ENCODE measurements at places on chromosomes 12 and 14. TPM values are rescaled to one million over a fixed set of nuclear protein-coding genes. Genes with fewer than 3 reads are reported as not detected.

DNA sequence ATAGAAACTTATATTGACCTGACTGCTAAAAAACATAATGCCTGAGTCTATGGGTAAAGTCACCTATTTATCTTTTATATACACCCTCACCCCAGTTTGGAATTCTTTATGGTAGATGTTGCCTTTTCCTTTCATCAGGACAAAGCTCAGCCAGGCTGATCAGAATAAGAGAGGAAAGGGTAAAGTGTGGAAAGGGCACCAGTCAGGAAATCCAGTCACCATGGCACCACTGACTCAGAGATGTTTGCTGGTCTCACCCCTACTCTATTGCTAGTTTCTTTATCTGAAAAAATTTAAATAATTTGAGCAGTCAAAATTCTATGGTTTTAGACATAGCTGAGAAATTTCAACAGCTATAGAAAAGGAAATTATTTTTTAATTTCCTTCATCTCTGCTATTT, 49.2 kb upstream of the SSTR1 start:
- DNase-seq, result no peak

DNA sequence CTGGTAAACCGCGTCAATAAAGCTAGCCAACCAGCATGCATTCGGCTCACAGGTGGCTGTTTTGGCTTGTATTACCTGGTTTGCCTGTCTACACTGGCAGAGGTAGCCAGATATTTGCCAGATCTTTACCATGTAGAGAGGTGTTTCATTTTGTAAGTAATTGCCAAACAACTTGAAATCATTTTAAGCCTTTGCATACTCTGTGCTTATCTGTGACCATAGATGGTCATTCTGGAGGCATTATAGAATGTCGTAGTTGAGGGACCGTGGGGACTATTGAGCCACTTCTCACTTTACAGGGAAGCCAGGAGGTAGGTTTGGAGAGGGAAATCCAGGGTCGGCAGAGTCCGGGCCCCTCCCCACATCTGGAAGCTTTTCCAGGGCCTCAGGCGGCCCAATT, 5.9 kb downstream of the ADGRD1 start:
- no peak for DNase-seq

- no peak for DNase-seq
These were observed 204.2 kb upstream of the PLXNC1 start for GRCh38 chr12:93944201-93944600.

- no peak for DNase-seq
These were observed 23.5 kb downstream of the CALCOCO1 start for GRCh38 chr12:53703756-53704155.

- no peak for DNase-seq
These were observed 67.1 kb upstream of the GZMB start for GRCh38 chr14:24701062-24701461.

GRCh38 chr12:107586256-107586970, 99.2 kb upstream of the PWP1 start:
- no peak for DNase-seq

DNA sequence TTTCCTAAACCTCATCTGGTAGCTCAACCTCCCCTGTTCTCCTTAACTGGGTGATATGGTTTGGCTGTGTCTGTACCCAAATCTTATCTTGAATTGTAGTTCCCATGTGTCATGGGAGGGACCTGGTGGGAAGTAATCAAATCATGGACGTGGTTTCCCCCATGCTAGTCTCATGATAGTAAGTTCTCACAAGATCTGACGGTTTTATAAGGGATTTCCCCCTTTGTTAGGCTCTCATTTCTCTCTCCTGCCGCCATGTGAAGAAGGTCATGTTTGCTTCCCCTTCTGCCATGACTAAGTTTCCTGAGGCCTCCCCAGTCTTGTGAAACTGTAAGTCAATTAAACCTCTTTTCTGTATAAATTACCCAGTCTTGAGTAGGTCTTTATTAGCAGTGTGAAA, 19.5 kb downstream of the COX16 start:
- no peak for DNase-seq

DNA sequence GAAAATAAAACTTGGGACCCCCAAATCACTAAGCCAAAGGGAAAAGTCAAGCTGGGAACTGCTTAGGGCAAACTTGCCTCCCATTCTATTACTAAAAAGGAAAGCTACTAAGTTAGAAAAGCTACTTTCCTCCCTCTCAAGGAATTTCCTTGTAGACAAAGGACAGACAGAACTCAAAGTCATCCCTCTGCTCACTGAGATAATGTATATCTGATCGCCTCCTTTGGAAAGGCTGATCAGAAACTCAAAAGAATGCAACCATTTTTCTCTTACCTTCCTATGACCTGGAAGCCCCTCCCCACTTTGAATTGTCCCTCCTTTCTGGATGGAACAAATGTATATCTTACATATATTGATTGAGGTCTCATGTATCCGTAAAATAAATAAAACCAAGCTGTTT, 190.5 kb upstream of the DCN start:
- no peak for DNase-seq

GRCh38 chr12:31011336-31011735, 62.3 kb upstream of the DDX11 start:
- DNase-seq, result no peak

DNA sequence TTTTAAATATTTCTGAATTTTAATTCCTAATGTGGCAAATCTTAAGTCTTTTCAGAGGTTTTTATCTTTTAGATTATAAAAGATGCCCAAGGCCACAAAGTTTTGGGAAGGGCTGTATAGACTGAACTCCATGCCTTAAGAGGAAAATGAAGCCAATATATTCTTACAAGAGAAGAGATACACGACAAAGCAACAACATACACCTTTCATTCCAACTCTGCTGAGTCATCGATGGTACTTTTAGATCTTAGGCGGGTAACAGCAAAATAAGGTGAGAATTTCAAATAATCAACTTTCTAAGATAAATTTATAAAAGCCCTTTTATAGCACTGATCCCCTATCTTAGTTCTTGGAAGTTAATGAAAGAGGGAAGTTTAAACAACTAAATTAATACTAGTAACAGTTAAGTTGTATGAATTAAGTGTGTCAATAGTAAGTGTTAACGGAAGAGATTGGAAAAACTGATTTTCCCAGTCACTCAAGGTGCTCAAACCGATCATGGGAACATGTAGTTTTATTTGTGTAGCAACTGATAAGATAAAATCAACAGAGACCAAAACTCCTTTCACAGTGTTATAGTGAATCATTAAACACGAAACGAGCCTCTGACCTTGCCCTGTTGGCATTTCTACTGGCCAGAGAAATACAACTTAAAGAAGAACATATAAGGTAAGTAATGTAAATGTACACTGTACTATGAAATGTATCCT, 18.8 kb upstream of the PIK3C2G start:
- no peak for DNase-seq

- peak; percentile 78 for DNase-seq
These were observed 69.0 kb upstream of the RERGL start for GRCh38 chr12:18158774-18159557.

DNA sequence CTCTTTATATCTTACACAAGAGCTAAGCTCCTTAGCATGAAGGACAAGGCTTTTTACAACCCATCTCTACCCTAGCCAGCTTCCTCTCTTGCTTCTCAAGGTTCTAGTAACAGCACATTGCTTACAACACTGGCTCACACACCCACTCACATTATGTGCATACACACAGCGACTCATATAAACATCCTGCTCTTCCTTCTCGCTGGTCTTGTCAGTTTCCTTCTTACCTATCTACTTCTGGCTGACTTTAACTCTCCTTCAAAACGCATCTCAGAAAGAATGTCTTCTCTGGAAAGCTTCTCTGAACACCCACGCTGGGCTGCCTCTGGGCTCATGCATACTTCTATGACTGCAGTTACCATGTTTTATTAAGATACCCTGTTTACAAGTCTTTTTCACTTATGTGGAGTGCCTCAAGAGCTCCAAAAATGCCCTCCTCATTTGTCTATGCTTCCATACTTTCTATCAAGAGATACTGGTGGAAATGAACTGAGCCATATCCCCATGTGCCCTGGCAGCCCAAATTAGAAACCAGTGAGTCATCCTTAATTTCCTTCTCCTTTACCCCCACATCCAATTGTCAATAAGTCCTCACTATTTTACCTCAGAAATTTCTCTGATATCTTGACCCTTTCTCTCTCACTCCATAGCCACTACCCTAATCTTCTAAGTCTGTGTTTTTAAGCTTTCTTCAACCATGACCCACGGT, 126.9 kb upstream of the KRAS start:
- DNase-seq, result no peak

GRCh38 chr12:114625294-114625851, 58.6 kb downstream of the TBX3 start:
- peak; percentile 69 for DNase-seq

DNA sequence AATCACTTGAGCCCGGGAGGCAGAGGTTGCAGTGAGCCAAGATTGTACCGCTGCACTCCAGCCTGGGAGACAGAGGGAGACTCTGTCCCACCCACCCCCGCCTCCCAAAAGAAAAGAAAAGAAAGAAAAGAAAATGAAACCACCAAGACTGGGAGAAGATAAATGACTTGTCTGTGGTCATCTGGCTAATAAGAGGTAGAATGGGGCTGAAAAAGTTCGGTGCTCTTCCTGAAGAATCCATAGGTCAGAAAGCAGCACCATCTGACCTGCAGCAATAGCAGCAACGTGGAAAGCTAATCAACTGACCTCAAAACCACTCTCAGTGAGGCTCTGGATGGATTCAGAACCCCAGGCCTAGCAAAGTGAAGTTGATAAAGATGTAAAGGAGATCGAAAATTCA, 25.2 kb downstream of the SSH1 start:
- DNase-seq, result no peak

DNA sequence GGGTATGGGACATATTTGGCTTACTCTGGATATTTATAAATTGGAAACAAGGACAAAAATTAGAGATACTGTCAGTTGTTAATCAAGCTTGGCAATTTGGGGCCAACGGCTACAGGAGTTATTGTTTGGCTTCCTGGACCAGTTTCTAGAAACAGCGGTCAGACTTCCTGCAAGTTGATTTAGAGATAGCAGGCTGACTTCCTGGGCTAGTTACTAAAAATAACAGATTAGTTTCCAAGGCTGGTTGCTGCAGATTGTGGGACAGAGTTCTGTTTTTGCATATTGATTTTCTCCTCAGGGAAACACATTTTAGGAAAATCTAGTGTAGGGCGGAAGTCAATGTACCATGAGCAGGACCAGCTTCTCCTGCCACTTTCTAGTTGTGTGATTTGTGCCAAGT, 144.0 kb upstream of the TMPO start:
- DNase-seq, result no peak

DNA sequence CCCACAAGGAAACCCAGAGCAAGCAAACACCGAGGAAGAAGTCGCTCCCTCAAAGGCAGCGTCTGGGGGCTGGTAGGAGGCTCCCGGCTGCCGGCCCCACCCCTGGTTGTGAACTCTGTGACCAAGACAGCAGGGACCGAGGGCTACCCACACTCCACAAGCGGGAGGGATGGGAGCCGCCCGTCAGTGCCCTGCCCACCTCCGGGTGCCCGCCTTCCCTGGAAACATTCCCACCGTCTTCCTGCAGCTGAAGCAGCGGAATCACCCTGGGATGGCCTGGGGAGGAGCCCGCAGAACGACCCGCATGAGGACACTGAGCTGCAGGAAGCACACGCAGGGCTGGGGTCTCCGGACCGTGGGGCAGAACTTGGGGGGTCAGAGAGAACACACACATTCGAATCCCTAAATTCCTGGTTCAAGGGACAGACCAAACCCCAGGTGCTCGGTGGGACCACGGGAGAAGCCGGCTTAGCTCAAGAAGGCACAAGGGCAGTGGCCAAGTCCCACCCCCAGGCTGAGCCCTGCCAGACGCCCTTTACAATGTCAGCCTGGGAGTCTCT, 33.5 kb upstream of the C14orf180 start:
- no peak for DNase-seq

DNA sequence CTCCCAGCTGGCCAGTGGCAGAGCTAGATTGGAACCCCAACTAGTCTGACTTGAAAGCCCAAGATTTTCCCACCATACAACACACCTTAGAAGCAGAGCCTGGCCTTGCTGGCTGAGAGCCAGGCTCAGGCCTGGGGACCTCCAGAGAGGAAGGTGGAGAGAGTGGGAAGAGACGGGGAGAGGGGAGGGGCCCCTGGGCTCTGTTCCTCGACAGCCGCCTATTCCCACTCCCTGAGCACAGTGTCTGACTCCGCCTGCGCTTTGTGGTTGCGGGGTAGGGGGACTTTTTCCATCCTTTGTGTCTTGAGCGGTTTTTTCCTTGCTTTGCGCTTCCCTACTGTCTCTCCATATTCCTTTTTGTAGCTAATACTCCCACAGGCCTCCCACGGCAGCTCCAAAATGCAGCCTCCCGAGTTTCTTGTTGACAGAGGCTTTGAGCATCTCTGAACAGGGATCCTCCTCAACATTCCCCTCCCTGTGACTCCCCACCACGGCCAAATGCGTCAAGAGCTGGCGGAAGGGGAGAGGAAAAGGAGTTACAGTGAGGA, 4.0 kb upstream of the KCNH3 start:
- DNase-seq, result peak; percentile 57

TSPAN19 gene
- total RNA-seq, result 0.49 TPM

MANSC1 gene
- not detected for total RNA-seq

DACT1 gene
- total RNA-seq, result 4.2 TPM

AKAP3 gene
- total RNA-seq, result 1.1 TPM

CLEC9A gene
- total RNA-seq, result not detected

STX2 gene
- total RNA-seq, result 26.9 TPM

PROX2 gene
- not detected for total RNA-seq

ZCCHC8 gene
- 20.3 TPM for total RNA-seq

MGST1 gene
- 37.7 TPM for total RNA-seq

KRT77 gene
- not detected for total RNA-seq

Measured in SJCRH30 (cell line).